ENCODE measurements at places on chromosomes 4 and X. TPM values are rescaled to one million over a fixed set of nuclear protein-coding genes. Genes with fewer than 3 reads are reported as not detected.

ZNF827 gene
- total RNA-seq: 19.1 TPM

ZCCHC18 gene
- total RNA-seq: not detected

ACOX3 gene
- 16.9 TPM for total RNA-seq

DNA sequence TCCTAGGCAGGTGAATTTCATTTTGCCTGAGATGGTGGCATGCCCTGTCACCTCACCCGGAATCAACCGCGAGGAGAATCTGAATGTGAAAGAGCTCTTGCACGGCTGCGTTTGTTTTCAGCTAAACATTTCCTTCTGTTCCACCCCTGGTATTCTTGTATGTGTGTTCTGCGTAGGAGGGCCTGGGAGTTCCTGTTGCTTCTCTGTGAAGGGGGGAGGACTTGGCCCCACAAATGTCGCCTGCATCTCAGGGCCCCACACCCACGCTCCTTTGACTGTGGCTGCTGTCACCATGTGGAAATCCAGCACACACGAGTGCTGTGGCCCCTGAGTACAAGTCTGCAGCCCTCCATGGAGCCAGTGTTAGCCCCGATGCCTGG lies 45.8 kb upstream of the CLCN4 start:
- DNase-seq: no peak

DNA sequence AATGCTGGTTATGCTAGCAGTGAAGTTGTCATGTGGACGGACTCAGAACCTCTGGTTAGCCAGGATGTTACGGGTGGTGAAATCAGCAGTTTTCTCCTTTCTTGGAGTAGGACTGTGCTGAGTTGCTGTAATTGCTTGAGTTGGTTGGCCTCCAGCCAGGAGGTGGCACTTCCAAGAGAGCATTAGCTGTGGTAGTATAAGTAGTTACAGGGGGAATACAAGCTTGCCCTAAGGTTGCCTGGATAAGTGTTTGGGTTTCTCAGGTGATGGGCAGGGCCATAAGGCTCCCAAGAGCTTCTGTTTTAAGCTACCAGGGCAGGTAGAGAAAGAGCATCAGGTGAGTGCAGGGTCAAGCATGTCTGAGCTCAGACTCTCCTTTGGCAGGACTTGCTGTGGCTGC lies 103.0 kb downstream of the ZNF518B start:
- DNase-seq: no peak

DNA sequence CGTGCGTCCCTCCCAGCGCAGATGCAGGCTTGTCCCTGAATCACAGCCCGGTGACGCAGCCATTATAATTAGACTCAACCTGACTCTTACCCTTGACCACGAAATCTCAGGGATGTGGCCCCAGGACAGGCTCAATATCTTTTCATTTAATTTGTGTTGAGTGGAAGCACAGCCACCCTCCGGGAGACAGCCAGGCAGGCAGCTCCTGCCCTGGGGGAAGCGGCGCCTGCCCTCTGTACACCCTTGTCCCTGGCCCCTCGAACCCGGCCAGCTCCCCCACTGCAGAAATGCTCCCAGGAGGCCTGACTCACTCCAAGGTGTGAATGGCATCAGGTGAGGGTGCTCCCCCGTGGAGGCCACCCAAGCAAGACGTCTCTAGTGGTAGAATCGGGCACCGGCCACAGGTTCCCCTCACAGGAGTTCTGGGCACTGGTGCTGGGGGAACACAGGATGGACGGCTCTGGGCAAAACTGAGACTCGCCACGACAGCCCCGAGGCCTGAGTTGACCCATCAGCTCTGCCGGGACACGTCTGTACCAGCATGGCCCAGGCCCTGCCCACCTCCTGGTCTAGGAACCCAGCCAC lies 2.7 kb downstream of the CPLX1 start:
- DNase-seq: no peak

AWAT2 gene
- total RNA-seq: not detected

- no peak for DNase-seq
These were observed 805.3 kb upstream of the TENM3 start for GRCh38 chr4:181437895-181438294.

GRCh38 chr4:101851672-101852071 lies 61.1 kb downstream of the BANK1 start:
- DNase-seq: no peak

GRCh38 chrX:1443496-1444075 lies 9.1 kb downstream of the ASMTL start:
- no peak for DNase-seq

Data from HCT116 (cell line).